Activated T-cell treated with anti-CD3 and anti-CD28 coated beads for 24 hours (primary cell): ENCODE measurements at places on chromosomes 2 and 18.

DNA sequence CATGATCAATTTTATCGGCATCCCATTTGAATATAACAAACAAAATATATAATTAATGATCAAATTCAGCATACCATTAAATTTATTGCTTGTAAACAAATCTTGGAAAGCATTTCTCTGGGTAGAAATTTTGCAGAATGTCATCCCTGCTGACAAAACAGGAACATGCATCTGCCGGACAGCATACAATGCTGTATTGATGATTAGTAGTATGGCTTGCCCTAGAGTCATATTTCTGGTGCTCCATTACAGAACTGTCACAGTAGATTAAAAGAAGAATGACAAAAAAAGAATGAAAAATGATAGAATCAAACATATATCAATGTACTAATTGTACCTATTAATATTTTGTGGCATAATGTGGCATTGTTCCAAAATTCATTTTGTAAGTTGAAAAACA, 98.0 kb downstream of the NXPH2 start:
- no peak for DNase-seq

DNA sequence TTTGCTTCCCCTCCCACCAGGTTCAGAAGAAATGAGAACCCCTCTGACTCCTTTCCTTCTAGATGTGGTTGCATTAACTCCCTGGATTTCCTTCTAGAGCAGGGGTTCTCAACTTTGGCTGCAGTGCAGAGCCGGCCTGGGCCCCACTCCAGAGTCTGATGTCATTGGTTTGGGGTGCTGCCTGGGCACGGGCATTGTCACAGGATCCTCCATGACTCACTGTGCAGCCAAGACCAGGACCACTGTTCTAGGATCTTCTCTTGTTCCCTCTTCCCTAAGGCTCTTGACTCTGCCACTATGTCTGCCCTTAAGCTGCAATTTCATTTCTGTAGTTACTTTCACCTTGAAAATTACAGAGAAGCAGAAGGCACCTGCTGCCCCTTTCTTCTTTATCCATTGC, 31.8 kb downstream of the TBC1D8 start:
- DNase-seq, result no peak

GRCh38 chr2:237280939-237281338, 133.0 kb downstream of the COL6A3 start:
- no peak for DNase-seq

- no peak for DNase-seq
Observed at GRCh38 chr2:60706021-60706420, 50.0 kb upstream of the PAPOLG start.

- no peak for DNase-seq
Observed at GRCh38 chr2:161710131-161710915, 86.1 kb downstream of the SLC4A10 start.

GRCh38 chr2:82256983-82257632, 1952.6 kb upstream of the LRRTM1 start:
- DNase-seq, result no peak
